Bronchial epithelial cell (primary cell): ENCODE measurements at places on chromosomes 16 and 17.

DNA sequence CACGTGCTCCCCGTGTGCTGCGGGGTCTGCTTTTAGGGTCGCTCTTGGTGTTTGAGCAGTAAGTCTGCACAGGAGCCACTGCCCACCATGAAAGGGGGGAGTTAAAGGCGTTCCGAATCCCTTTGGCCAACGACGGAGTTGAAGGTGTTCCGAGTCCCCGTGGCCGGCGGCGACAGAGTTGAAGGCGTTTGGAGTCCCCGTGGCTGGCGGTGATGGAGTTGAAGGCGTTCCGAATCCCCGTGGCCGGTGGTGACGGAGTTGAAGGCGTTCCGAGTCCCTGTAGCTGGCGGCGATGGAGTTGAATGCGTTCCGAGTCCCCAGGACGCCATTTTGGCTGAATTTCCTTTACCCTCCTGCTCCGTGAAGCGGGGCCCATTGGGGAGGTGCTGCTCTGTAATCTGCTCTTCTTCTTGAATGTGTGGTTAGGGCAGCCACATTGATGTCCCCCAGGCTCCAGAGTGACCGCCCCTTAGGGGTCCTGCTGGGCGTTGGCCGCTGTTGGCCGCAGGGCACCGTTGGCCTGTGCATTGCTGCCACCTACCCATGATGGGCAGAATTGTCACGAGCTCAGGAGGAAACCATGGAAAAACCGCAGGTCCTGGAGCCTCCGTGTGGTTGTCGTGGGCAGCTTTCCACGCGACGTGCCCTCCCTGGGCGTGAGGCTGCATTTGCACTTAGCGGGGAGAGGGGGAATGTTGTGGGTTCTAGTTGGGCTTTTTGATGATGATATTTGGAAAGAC, 73.7 kb upstream of the ZNF750 start:
- DNase-seq = no peak

DNA sequence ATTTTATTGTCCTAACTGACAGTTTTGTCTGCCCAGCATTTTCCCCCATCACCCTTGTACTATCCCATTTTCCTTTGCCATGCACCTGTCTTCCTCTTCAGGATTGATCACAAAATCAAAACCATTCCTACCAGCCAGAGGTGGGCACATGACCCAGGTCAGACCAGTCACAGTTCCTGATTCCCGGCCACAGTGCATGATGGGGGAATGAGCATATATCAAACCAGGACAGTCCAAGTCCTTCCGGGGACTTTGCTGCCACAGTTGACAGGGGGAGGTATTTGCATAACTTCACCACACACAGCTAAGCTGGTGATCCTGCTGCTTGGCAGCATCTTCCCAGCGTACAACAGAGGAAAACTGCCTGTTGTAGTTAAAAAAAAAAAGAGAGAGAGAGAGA, 493.9 kb downstream of the WWOX start:
- DNase-seq = no peak

DNA sequence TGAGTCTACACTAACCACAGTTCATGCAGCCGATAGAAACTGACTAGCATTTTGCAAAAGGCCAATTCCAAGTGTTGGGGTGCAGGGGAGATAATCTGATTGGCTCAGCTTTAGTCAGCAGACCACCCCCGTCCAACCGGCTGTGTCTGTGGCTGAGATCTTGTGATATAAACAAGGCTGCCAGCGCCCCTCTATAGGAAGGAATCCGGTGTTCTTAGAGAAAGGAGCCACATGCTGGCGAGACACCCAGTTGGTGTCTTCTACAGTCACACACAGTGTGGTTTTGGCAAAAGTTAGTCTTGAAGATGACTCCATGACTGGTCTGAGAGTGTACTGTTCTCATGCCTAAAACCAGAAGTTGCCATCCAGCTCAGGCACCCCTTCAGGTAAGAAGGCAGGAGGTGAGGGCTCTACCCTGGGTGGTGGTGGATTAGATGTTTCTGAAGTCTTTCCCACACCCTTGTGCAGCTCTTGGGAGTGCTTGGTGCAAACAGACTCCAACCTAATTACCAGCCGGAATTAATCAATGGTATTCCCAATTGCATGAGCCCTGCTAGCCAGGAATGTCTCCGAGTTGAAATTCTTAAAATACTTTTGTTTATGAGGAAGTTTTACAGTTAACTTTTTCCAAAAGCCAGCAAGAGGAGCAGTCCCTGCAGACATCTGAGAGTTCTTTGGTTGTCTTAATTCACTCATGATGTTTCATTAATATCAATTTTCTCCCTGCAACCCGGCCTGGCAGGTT, 172.3 kb upstream of the IRX6 start:
- no peak for DNase-seq

DNA sequence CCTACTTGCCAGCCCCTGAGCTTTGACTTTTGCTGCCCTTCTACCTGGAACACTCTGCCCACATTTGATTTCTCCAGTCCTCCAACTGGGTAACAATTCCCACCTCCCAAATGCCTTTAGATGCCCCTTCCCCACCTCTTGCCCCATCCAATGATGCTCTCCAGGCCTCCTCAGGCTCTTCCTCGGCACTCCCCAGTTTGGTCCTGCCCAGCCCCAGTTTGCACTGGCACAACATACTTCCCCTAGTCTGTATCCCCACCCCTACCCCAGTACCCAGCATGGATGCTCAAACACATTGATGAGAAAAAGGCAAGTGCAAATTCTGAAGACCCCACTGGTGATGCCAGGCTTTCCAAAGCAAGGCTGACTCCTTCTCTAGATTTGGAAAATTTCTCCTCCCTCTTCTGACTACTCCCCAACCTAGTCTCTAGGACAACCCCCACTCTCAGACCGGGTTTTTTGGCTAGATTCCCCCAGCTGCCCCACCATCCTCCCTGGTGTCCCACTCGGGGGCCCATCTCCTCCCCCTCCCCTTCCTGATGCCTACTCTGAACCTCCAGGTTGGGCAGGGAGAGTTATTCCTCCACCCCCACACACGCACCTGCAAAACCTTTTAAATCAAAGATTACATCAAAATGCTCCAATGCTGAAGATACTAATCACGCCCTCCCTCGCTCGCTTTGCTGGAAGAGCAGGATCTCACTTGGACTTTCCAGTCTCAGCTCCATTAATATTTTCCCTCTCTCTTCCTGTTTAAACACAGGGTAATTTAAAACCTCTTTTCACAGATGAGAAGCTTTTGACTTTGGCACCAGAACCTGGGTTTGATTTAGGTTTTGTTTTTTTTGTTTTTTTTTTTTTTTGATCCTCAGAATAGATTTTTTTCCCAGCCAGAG, 94.9 kb downstream of the TMEM132E start:
- DNase-seq = no peak

DNA sequence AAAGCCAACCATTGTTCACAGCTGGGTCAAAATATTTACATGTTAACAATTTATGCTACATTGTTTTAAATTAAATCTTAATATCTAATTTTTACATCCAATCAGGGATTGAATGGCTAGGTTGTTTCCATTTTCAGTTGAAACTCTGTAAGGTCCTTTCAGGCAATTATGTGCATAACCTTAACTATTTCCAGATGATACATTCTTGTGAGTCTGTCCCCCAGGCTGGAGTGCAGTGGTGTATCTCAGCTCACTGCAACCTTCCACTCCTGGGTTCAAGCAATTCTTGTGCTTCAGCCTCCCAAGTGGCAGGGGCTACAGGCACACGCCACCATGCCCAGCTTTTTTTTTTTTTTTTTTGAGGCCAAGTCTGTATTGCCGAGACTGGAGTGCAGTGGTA, 10.4 kb downstream of the CDC42EP4 start:
- DNase-seq = no peak

DNA sequence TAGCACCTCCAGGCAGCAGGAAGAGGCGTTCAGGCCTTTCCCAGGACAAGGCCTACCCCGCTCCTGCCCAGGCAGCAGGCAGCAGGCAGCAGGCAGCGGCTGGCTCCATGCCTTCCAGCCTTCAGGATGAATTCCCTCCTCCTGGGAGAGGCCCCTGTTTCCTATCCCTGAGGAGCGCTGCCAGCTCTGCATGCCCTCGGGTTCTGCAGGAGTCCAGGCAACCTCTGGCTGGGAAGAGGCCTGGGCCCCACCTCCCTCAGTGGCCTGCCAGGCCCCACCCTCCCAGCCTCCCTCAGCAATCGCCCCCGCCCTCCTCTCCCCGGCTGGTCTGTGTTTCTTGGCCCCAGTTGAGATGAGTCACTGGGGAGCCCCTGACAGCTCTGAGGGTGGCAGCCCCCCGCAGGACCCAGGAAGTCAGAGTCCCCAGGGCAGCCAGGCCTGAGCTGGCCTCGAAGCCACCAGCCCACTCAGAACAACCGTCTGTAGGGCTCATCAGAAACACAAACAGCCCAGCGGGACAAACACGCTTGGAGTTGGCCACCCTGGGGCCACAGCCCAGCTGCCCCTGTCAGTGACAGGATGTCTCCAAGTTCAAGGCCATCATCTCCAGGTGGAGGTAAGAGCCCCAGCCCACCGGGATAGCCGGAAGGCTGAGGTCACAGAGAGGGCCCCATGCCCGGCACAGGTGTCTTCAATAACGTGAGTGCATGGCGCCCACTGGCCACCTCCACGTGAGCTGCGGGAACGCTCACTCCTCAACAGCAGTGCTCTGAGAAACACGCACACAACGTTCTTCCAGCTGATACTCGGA, 39.5 kb upstream of the CIBAR2 start:
- DNase-seq = peak; percentile 81

- no peak for DNase-seq
Measured at GRCh38 chr17:17204041-17204591, 2.0 kb downstream of the PLD6 start.

- no peak for DNase-seq
Measured at GRCh38 chr17:57253362-57254065, 2.8 kb upstream of the MSI2 start.

- no peak for DNase-seq
Measured at GRCh38 chr17:29572691-29573557, 4.4 kb downstream of the TP53I13 start.

- DNase-seq = peak; percentile 73
Measured at GRCh38 chr16:4847774-4848587, 700 bp downstream of the UBN1 start.

GRCh38 chr17:21039839-21040575, 2.8 kb downstream of the USP22 start:
- DNase-seq = peak; percentile 57

GRCh38 chr17:50355701-50356341, 9.9 kb downstream of the XYLT2 start:
- no peak for DNase-seq

- no peak for DNase-seq
Measured at GRCh38 chr16:67112591-67113399, 3.1 kb downstream of the PHAF1 start.

GRCh38 chr16:62253966-62254365, 217.7 kb upstream of the CDH8 start:
- DNase-seq = peak; percentile 86

- peak; percentile 85 for DNase-seq
Measured at GRCh38 chr16:89701425-89702406, at the start of gene SPATA2L. SPATA2L (minus strand) TSS chr16:89701705; CDS start chr16:89701232, 473 bp downstream.

- DNase-seq = no peak
Measured at GRCh38 chr16:24745791-24746190, 16.3 kb downstream of the TNRC6A start.

- no peak for DNase-seq
Measured at GRCh38 chr16:52597073-52597771, 50.3 kb upstream of the TOX3 start.

DNA sequence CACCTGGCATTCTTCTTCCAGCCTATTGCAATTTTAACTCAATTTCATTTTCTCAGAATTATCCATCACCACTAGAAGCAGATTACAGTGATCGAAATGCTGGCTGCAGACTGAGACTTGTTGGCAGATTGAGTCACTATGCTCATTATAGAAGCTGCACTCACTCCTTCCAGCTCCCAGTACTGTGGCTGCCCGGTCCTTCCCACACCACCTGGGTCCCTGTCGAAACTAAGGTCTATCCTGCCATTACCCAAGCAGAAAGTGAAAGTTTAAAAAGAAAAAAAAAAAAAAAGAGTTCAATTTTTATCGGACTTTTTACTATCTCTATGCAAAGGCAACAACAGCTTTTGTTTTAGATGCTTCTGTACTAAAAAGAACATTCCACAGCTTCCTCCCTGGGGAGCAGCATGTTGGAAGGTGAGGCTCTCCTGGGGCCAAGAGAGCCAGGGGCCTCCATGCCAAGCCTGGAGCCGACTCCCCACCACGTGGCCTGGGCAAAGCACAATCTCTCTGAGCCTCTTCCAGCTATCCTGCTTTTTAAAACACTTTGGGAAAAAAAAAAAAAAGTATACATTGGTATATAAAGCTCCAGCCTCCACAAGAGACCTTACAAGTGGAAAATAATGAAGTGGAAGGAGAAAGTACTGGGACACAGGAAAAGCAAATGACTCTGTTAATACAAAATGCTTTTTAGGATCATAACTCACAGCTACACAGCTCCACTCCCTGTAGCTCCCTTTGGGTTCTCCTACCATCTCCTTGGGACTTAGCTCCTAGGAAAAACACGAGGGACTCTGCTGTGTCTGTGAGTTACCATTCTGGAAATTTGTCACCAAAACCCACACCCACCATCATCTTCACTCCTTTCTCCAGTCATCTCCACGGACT, 77.8 kb downstream of the USP31 start:
- DNase-seq = peak; percentile 79

DNA sequence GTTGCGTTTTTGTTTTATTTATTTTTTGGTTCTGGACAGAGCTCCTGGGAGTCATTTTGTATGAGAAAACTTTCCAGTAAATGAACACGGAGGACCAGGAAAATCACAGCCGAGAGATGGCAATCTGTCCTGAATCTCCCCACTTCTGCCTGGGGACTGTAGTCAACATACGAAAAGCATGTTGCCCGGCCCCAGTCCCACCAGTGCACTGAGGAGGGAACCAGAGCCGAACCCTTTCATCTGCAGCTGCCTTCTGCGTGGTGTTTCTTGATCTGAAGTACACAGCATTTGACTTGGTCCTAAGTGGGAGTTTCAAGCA, 18.9 kb downstream of the SNX11 start:
- DNase-seq = no peak

DNA sequence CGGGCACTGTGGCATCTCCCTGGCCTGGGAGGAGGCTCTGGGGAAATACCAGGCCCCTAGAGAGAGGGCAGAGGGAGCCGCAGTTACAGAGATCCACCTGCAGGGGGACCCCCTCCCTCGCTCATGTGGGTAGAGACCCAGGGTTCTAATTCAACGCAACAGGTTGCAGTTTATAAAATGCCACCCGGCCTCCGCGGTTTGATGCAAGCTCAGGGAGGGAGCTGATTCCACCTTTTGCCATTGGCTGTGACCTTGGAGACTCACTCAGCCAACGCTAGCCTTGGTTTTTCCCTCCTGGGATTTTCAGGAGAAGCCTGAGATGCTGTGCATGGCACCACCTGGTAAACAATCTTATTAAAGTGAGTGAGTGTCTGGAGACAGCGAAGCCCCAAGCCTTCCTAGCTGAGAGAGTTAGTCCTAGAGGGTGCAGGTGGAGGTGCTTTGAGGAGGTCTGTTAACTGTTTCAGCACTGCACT, 12.1 kb downstream of the TTLL6 start:
- DNase-seq = no peak

- DNase-seq = no peak
Measured at GRCh38 chr16:26777821-26778220, 288.9 kb upstream of the C16orf82 start.

DNA sequence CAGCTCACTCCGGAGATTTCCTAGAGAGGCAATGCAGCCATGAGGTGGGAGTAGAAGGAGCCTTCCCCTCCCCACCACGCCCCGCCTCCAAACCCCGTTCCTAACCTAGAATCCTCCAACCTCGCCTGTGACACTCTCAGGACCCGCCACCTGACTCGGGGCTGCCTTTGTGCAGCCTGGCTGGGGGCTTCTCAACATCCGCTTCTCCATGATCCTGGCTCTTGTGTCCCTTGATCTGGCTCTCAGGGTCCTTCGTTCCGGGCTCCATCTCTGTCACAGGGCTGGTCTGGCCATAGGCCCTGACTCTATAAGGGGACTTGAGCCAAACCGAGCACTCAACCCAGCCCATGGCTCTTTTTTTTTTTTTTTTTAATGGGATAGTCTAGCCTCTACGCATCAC, 24.3 kb downstream of the CDRT15 start:
- no peak for DNase-seq
